Fibroblast of skin of right biceps (primary cell): ENCODE measurements at places on chromosomes 7 and 10.

- DNase-seq: peak; percentile 82
Measured at GRCh38 chr7:48041653-48041970, 6.3 kb downstream of the C7orf57 start.

DNA sequence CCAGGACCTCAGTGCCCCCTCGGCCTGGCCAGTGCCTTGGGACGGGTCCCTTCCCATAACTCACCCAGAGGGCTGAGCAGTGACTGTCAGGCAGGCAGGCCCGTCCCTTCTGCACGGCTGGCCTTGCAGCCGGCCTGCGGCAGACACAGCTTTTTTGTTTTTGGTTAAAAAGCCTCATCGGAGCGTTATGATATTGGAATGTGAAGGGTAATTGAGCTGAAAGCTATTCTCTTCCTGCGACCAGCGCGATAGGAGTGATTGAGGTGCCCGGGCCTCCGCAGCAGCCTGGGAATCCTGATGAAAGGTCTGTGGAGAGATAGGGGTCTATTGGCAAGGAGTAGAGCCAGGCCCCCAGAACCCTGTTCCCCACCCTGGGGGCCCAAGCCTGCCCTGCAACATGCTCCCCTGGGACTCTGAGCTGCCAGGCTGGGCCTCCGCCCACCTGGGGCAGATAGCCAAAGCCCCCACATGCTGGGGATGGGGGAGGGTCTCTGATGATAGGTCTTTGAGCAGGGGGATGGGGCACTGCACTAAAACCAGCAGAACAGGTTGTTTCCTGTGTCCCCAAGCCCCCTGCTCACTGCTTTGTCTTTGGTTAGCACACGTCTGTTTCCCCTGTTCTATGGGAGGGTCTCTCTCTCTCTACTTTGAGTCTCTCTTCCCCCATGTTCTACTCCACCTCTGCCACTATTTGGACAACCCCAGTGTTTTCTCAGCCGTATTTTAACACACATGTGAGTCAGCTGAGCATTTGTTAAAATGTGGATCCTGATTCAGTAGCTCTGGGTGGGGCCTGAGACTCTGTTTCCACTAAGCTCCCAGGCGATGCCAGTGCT is 131.9 kb downstream of the CDH23 start:
- no peak for DNase-seq

DNA sequence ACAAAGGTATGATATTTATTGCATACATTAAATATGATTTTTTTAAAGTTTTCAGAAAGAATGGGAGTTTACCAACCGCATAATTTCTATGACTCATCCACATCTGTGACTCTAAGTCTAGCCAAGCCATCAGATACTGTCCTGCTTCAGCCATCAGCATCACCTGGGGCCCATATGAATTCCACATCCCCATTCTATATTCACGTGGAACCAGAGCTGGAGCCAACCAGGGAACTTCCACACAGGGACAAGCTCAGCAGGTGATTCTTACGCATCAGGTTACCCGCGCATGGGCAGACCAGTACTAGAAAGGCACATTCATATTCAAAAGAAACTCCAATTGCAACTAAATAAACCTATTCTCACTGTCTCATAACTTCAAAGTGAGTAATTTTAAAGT is 817.7 kb upstream of the IGFBP3 start:
- no peak for DNase-seq

GRCh38 chr10:127834221-127834620 is 58.5 kb downstream of the CLRN3 start:
- DNase-seq: no peak

- no peak for DNase-seq
Measured at GRCh38 chr7:81883801-81884393, 114.0 kb upstream of the HGF start.

DNA sequence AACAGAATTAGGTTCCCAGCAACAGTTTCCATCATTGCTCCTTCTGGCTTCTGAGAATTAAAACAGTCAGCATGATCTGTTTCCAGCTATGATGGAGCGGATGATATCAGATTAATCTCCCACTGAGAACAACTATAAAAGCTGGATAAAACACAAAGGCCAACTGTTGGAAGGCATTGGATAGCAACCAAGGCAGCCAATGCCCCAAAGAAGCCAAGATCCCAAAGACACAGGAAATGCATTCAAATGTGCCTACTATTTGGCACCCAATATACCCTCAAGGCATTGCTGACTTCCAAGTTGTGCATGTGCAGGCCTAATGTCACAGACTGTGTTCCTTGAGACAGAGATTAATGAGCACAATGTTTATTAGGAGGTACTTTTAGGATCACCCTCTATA is 259.3 kb downstream of the ARHGAP12 start:
- no peak for DNase-seq

- peak; percentile 41 for DNase-seq
Measured at GRCh38 chr7:1810961-1811849, 141.1 kb downstream of the ELFN1 start.
